Esophagus squamous epithelium (tissue), 5 donors: ENCODE measurements at places on chromosomes 6 and 20.
A peak's percentile ranks its signal among the peaks of the same experiment; 100 is the strongest.

DNA sequence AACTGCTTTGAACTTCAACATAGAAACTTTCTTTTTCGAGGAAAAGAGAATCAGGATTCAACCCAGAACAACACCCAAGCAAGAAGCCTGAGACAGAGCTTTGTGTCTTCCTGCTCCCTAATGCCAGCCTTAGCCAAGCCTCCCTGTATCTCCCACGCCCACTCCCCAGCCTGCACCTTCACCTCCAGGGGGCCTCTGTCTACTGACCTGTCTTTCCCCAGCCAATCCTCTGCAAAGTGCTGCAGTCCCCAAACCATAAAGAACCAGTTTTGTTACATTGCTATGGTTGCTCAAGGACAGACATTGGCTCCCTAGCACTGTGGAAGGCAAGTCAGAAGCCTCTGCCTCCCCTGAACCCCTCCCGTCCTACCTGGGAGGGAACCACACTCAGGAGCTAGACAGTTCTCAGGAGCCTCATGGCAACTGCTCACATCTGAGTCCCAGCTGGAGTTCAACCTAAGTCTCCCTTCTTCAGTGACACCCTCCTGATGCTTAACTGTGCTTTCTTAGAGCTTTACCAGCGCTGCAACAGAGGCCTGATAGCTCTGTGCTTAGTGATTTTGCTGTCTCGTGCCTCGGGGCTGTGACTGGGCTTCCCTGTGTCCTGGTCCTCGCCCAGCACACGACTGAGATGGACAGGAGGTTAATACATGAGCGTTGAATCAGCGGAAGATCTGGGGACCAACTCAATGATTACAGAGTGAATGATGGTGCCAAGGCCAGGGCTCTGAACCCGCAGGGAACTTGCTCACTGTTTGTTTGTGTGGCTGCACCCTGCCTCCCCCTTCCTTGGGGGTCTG, 101.5 kb upstream of the DUSP22 start:
- DNase-seq: no peak

DNA sequence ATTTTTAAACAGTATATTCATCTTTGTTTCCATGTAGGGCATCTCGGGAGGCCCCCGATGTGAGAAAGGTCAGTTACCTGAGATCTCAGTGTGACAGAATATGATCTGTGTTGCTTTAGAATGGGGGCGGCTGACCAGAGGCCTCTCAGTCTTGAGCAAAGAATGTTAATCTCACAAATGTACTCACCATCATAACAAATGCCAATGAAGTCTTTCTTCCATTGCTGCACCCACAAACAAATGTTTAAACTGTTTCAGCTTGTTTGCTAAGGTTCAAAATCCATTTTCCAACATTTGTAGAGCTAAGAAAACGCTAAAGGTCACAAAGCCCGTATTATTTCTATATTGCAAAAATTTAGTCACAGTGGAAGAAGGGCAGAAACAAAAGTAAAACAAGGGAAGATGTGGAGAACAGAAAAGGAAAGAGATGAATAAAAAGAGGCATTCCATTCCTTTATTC, 31.8 kb downstream of the ELOVL2 start:
- DNase-seq: no peak

DNA sequence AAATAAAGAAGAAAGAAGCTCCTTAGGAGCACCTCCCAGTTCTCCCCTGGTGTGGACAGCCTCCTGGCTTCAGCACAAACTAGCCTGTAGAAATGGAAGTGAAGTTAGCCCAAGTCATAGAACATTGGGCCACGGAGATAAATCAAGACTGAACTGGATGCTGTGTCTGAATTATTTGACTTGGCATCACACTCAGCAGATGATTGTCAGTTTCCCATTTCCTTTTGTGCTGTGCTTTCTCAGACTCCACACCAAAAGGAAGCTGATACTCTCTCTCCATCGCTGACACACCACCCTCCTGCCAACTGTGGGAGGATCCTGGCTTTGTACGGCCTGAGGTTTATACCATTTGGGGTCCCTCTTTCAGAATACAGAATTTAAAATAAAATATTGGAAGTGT, 209.8 kb downstream of the TFAP2A start:
- no peak for DNase-seq

DNA sequence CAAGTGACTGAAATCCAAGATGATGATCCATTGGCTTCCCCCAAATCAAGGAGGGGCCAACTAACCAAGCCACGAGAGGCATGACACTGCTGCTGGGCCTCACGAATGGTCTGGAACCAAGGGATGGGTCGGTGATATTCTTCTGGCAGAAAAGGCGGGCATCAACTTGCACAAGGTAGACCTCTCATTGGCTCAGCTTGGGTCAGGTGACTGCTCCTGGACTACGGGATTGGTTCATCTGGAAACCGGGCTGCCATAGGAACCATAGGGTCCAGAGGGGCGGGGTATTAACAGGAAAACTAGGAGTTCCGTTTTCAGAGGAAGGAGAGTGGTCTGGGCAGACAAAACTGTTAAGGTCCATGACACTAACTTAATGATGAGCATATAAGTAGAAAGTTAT, 100.9 kb downstream of the TFAP2C start:
- no peak for DNase-seq

DNA sequence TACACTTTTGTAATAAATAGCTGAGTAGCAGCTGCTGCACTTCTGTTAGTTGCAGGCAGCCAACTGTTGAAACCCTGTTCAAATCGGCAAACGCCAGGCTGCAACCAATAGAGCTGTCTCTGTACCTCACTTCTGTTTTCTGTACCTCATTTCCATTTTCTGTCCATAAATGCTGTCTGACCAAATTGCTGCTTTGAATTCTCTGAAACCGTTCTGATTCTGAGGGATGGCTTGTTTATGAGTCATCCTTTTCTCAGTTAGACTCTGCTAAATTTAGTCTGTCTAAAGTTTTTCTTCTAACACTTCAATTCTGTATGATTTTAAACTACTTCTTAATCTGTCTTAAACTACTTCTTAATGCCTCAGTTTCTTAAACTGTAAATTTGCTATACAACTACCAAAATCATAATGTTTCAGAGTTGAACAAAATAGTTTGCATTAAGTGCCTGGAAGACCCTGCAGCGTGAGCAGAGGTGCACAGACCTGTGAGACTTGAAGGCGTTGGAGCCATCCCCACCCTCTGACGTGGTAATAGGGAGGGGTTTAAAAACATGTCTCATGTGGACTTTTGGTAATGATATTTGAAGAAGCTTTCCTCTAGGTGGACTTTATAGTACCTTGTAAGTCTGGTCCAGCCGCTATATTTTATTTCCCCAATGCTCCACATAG, 9.6 kb downstream of the BTNL2 start:
- DNase-seq: no peak

DNA sequence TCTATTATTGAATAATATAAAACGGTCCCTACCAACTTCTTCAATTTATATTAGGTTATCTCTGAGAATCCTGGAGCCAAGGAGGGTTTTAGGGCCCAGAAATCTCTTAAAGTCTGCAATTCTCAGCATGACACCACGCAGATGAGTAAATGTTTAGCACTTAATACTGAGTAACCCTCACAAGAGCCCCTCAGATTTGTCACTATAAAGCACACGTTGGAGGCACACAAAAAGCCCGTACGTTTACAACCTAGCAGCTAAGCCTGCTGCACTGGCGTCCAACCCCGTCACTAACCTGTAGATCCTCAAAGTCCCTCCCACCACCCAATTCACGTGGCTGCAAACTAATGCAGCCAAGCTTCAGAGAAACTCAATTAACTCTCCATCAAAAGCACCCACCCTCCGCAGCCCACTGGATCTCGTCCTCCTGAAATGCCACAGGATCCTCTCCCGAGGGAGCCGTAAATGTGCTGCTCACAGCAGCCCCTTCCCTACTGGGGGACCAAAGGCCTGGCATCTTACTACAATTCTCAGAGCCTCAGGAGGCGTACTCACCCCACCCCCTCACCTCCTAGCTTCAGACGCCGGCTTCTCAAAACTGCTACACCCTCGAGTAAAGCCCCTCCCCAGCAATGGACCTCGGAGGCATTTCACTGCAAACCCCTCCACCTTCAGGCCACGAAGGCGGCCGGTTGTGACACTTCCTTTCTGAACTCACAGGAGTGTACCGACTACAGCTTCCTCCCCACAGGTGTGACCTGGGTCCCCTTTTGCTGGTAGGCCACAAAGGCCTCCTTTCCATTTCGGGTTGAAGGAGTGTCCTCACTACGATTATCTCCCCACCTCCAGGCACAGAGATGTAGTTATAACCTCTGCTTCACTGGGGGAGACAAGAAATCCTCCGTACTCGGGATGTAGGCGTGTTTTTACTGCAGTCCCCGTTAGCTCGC, 909 bp downstream of the CPNE1 start:
- DNase-seq: no peak

DNA sequence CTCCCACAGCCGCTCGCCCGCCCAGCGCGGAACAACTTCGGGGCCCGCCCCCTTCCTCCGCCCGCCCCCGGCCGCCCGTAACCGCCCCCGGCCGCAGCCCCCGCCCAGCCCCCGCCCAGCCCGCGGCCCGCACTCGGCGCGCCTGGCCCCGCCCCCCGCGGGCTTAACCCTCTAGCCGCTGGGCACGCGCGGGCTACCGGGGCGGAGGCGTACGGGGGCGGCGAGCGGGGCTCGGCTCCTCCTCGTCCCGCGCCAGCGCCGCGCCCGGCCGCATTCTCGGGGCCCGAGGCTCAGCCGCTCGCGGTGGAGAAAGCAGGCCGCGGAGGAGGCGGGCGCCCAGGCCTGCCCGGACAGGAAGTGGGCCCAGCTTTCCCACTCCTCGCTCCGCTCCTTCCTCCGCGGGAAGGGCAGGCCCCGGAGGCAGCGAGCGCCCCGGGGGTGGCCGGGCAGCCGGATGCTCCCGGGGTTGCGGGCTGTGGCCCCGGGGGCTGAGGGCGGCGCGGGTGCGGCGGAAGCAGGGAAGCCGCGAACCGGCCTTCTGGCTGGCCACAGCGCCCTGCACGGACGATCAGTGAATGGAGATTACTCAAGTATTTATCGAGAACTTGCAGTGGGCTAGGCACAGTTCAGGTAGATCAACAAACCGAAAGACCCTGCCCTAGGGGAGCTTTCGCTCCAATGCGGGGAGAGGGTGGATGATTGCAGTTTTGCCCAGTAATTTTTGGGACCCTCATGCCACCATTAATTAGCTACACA, at the start of gene TRAM2:
Gene TRAM2, minus strand, starts transcription at position 39 of the 756 bp plus-strand sequence. CDS start 145 bp downstream, outside the sequence.
- peak; percentile 27 for DNase-seq

GRCh38 chr6:129667034-129667433, 42.9 kb downstream of the ARHGAP18 start:
- DNase-seq: no peak

DNA sequence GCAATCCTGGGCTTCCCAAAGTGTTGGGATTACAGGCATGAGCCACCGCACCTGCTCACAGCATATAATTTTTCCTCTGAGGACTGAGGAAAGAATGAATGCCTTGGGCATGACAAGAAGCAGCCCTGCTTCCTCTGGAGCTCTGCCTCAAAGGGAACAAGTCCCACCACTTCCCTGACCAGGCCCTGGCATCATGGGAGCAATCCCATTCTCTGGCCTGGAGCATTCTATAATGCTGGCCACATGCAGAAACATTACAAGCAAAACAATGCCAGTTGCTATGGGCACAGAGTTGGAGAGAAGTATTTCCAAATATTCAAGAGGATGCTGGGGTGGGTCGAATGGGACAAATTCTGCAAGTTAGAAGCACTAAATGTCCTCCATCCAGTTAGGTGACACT, 41.5 kb upstream of the ARMH2 start:
- DNase-seq: no peak

DNA sequence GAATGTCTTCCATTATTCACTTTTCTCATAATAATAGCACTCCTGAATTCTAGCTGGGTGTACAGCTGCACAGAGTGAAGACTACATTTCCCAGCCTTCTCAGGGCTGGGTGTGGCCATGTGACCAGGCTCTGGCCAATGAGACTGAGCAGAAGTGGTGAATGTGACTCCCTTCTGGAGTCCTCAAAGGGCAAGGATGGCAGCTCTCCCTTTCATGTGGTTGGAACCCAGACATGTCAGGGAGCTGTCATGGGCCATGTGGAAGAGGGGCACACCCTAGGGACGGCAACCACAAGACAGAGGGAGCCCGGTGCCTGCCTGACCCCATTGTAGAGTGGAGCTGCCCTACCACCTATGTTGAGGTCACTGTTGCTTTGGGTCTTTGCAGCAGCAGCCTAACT, 312.8 kb upstream of the SULF2 start:
- no peak for DNase-seq

DNA sequence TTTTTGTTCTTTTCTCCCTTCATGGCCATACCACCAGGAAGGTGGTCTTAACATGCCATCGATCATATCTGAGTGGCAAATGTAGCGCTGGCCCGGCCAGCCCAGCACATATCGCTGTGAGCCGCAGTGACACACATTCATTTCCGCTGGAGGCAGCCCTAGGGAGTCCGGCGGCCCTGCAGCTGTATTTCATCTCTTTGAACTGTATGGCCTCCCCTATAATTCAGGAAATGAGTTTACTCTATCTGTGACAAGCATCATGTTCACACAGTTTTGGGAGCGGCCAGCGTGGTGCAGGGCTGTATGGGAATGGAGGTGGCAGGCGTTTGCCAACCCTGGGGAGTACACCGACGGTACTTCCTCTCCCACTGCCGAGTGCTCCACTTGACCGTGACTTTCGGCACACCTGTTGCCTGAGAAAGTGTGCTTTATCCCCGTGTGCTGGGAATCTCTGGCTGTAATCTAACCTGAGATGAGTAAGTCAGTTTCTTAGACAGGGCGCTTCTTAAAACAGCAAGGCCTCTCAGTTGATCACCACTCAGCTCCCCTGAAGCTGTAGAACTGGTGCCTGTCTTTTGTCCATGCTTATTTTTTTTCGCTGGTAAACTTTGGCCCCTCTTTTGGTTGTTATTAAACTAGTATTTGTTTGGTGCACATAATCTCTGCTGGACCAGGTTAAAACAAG, 257.1 kb upstream of the TAB2 start:
- DNase-seq: no peak

GRCh38 chr6:33700391-33701050, 11.0 kb downstream of the UQCC2 start:
- DNase-seq: no peak

DNA sequence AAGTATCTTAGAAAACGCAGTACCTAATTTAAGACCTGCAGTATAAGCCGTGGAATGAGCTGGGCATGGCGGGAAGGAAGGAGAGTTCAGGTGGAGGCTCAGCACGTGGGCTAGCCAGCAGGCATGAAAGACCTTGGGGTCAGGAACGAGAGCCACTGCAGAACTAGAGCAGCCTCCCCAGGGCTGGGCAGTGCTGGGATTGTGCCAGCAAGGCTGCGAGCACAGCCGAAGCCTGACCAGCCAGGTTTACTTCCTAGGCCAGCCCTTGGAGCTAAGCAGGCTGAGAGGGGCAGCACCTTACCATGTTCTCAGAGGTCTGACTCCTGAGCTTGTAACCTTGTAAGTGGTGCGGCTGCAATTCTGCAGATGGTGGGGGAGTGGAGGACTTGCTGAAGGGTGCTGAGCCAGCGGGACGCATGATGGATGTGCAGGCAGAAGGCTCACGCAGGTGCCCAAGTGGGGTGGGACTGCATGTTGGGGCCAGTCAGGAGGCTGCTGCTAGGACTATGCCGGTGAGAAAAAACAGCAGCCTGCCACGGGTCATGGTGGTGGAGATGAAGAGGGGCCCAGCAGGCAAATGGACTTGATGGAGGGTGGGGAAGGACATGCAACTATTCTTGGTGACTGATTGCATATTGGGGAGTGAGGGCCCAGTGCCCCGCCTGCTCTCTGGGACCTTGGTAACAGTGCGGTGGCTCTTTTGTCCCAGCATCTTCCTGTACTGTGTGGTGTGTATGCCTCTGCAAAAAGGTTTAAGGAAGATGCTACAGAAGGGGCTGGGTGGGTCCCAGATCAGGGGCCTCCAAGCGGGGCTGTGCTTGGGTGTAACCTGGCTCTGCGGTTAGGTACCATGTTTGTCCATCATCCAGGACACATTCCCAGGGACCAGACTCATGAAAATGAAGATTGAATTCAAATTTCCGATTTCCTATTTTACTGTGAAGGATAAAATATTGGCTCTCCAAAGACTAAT, 37.6 kb upstream of the IRF4 start:
- DNase-seq: no peak
